Omental fat pad (tissue), 4 donors: ENCODE measurements at places on chromosomes 16 and 17. TPM values are rescaled to one million over a fixed set of nuclear protein-coding genes. Genes with fewer than 3 reads are reported as not detected.

GRCh38 chr16:72723781-72724180 is 324.1 kb downstream of the ZFHX3 start:
- DNase-seq: no peak

DNA sequence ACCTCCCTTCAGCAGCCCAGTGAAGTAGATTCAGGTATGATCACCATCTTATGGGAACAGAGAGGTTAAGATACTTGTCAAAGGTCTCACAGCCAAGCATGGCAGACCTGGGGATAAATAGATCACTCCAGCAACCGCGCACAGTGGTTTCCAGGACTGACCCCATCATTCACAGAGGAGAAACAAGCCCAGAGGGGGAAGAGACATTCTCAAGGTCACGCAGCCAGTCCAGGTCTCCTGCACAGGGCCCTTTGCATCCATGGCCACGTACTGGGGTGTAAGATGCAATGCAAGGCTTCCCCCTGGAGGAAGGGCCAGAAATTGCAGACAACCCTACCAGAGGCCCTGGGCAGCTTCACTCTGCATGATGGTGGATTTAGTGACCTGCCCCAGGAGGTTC is 19.9 kb downstream of the TLE7 start:
- no peak for DNase-seq

- DNase-seq: no peak
These were observed 39.7 kb downstream of the REXO5 start for GRCh38 chr16:20846030-20846429.

- DNase-seq: no peak
These were observed 74.9 kb downstream of the ZFHX3 start for GRCh38 chr16:72972878-72973571.

HEATR9 gene
- total RNA-seq: not detected

KCNH4 gene
- total RNA-seq: not detected

DNA sequence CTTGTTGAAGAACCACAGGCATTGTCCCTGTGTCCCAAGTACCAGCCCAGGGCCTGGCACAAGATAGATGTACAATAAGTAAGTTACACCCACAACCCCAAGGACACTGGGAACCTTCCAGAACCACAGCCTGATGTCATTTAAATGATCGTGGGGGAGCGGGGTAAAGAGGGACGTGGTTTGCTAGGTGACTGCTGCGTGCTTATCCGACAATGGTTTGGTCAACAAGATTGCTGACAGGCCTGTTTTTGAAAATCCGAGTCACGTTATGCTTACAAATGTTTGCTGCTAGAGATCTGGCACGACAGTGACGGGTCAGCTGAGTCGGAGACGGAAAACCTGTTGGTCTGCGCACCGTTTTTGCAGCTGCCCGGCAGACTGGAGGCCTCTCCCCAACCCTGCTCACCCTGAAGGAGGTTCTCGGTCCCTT is 22.8 kb downstream of the COTL1 start:
- DNase-seq: no peak

DNA sequence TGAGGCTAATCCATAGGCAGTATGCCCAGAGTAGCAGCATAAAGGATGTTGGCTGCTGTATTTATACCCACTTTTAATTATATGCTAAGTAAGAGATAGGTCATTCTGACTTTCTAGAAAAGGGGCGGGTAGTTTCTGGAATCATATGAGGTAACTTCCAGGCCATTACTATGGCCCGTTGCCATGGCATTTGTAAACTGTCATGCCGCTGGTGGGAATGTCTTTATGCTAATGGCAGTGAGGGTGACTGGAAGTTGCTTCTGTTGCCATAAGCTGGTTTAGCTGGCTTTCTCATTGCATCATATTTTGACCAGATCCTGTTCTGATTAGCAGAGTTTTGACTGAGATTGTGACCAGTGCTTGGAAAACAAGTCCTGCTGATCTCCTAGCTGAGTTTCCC is 929.6 kb upstream of the CDH8 start:
- no peak for DNase-seq

CACNG1 gene
- not detected for total RNA-seq

GRCh38 chr16:79294568-79294967 is 306.0 kb downstream of the MAF start:
- DNase-seq: no peak

- no peak for DNase-seq
These were observed 19.8 kb downstream of the NMRAL1 start for GRCh38 chr16:4454623-4455022.

- no peak for DNase-seq
These were observed 108.1 kb downstream of the LITAF start for GRCh38 chr16:11478431-11479119.

DNA sequence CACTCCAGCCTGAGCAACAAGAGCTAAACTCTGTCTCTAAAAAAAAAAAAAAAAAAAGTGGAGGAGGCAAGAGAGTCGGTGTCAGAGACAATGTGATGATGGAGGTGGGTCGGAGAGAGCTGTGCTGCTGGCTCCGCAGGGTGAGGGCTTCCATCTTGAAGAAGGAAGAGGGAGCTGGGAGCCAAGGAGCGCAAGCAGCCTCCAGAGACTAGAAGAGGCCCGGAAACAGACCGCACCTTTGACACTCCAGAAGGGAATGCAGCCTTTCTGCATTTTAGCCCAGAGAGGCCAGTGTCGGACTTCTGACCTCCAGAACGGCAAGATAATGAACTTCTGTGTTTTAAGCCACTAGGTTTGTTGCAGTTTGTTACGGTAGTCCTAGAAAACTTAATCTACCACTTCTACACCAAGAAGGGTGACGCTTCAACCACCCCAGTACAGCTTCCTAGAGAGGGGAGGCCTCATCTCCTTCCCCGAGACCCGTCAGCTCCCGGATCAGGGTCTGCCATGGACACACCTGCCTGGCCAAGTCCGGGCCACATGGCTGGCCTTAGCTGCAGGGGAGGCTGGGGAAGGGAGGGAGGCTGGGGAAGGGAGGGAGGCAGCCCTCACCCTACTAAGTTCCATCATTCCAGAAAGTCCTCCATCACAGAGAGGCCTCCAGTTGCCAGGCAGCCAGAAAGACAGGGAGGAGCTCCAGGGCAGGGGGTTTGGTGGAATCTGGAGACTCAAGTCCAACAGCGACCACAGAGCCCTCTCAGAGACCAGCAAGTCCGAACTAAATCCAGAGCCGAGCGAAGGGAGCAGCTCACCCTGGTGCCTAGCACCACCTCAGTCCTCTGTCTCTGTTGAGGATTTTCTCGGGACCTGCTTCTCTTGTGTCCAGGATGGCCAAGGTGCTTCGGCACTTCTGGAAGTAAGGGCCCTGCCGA is 13.2 kb upstream of the RBFOX3 start:
- DNase-seq: peak; percentile 10

DNA sequence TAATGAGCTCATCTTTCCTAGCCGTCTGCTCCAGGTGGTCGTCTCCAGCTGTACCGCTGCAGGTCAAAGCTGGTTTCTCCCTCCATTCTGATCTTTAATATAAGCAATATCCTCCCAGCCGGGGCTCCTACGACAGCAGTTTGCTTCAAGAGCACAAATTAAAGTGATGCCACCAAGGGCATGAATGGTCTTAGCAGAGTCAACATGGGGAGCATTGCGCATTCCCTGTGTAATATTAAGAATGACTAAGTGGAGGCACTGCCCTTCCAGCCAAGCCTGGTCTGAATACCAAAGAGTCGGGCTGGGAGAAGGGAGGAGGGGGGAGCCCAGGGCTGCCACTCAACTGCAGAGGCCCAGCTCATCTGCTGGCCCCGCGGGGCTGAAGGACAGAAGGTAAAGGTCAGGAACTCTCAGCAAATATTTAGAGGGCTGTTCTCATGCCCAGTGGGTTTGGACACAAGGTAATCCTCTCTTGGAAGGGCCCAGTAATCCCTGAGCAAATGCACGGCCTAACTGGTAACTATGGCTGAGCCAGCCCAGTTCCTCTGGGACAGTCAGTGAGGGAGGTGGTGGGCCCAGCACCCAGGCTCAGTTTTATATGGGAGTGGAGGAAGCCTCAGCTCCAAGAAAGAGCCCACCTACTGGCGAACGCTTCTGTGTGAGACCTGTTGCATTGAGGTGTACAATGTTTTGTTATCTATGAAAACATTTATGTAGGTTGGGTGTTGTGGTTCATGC is 121.2 kb downstream of the IRX3 start:
- no peak for DNase-seq

DNA sequence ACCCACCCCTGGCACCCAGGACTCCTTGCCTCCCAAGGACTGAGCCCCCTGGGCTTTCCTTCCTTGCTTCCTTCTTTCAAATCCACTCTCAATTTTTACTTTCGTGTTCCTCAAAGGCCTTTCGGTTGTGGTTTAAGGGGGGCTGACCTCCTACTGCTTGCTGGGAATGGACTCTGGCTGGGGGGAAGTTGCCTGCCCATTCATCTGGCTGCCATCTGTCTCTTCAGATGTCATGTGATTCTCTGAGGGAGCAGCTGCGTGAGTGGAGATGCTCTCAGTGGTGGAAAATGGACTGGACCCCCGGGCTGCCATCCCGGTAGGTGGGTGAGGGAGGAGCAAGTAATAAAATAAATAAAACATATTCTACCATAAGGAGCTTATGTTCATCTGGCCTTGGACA is 93.8 kb upstream of the RPRML start:
- DNase-seq: no peak

IGFALS gene
- 0.19 TPM for total RNA-seq

DNA sequence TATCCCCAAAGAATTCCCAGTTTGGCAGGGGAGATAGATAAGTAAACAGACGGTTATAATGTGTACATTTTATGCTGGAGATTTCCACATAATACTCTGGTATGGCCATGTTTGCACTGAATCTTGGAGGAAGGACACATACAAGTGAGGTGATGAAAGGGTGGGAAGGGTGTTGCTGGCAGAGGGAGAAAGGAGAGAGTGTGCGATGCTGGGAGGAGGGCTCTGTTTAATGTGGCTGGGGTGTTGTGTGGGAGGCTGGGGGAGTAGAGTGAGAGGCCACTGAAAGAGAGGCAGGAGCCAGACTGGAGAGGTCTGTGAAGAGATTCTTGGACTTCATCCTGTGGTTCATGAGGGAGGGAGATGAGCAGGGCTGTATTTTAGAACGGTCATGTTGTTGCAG is 87.6 kb downstream of the SPACA3 start:
- DNase-seq: no peak

DNA sequence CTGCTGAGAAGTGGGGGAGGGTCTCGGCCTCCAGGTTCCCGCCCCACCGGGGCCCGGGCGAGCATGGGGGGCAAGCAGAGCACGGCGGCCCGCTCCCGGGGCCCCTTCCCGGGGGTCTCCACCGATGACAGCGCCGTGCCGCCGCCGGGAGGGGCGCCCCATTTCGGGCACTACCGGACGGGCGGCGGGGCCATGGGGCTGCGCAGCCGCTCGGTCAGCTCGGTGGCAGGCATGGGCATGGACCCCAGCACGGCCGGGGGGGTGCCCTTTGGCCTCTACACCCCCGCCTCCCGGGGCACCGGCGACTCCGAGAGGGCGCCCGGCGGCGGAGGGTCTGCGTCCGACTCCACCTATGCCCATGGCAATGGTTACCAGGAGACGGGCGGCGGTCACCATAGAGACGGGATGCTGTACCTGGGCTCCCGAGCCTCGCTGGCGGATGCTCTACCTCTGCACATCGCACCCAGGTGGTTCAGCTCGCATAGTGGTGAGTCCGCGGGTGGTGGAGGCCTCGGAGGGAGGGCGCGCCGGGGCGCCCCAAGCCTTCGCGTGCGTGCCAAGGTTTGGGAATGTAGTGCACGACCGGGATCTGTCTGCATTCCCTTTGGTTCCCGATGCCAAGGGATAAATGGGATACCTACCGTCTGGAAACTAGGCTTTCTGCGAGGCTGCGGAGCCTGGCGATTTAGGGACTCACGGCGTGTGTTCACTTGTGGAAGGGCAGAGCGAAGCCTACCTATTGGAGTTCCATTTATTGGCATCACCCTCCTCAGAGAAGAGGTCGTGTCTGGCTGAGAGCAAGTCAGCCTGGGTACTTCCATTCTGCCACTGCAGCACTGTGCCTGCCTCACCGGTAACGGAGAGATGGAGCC is 1.0 kb downstream of the ZNRF1 start:
- no peak for DNase-seq

OR1A1 gene
- total RNA-seq: not detected

CNTNAP4 gene
- total RNA-seq: not detected

- DNase-seq: no peak
These were observed at the start of gene CDH11 for GRCh38 chr16:65121870-65122723. Gene CDH11, minus strand, starts transcription at chr16:65122063. Its CDS starts 117,194 bp downstream, at chr16:65004869.

DNA sequence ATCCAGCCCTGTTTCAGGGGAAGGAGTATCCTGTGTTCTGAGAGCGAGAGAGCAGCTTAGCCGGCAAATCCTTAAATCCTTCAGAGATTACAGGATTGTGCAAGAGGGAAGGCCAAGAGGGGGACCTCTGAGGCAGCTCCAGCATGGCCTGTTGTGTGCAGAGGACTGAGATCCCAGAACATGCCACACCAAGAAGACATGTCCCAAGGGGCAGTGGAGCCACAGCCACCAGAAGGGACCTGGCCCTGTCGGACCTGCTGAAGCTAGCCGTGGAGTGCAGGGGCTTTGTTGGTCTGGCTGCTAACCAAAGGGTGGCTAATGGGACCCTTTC is 1.6 kb upstream of the MRC2 start:
- no peak for DNase-seq

DNA sequence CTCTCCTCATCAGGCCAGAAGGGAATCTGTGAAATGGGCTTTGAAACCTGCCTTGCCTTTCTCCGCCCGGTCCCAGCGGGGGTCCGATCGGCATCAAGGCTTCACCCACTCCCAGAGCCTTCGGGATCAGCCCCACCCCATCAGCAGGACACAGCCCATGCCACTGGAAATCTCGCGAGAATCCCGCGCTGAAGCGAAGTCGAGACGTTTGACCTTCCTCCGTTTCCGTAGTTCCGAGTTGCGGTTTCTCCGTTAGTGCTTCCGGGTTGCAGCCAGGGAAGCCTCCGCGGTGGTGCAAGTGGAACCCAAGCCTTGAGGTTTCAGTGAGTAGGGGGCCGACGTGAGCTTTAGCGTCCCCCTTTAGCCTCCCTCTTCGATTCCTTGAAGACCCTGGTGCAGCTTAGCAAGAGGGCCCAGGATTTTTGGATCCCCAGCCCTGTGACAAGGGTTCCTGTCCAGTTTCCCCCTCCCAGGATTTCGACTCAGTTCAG is at the start of gene COASY:
Gene COASY (plus strand): TSS at position 252 of the 491 bp plus-strand sequence. CDS start 475 bp downstream, outside the sequence.
- DNase-seq: peak; percentile 93

DNA sequence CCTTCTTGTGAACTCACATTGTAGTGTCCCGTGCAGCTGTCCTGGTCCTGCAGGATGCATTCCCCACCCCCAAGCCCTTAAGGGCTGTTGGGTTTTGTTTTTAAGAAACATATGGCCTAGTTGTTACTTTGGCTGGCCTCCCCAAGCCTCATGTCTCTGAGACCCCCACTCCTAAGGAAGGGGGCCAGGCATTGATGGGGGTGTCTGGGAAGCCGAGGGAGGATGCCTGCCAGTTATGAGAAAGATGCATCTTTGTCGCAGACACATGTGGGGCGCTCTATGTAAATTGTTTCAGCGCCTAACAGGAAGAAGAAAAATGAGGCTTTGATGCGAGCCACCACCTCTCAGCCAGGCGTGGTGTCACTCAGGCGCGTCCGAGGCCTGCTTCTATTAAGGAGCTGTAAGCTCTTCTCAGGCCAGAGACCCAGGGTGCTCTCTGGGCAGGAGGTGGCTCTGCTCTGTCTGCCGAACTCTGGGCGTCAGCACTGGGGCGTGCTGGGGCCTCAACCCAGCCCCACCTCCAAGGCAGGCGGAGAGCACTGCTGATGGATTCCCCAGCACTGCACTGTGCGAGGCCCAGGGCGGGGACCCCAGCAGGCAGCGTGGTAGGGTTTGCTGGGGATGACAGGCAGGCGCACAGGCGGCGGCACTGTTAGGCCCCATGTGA is 70.6 kb downstream of the SREBF1 start:
- no peak for DNase-seq

GRCh38 chr17:45364531-45365390 is 47.9 kb upstream of the MAP3K14 start:
- peak; percentile 3 for DNase-seq

GRCh38 chr17:59572301-59572924 is 7.0 kb downstream of the DHX40 start:
- no peak for DNase-seq
